ENCODE measurements at places on chromosomes 7 and 10. TPM values are rescaled to one million over a fixed set of nuclear protein-coding genes. Genes with fewer than 3 reads are reported as not detected.

The NRCAM gene
- total RNA-seq, result 3.4 TPM

The ZNF727 gene
- 0.24 TPM for total RNA-seq

The GTF2IRD2 gene
- 17.8 TPM for total RNA-seq

The SAP25 gene
- total RNA-seq, result not detected

The NEURL1 gene
- 0.16 TPM for total RNA-seq

The HMX3 gene
- total RNA-seq, result not detected

The HSPA12A gene
- total RNA-seq, result 11.8 TPM

The TIMM23B gene
- total RNA-seq, result 25.5 TPM

The MAT1A gene
- not detected for total RNA-seq

The AKR1C8 gene
- not detected for total RNA-seq

The TBC1D12 gene
- 16.9 TPM for total RNA-seq

The AKR1D1 gene
- total RNA-seq, result not detected

The DNAJC1 gene
- total RNA-seq, result 29.5 TPM

The LRRC61 gene
- 0.24 TPM for total RNA-seq

The POMZP3 gene
- 3.3 TPM for total RNA-seq

The CLDN3 gene
- total RNA-seq, result not detected

The CDHR3 gene
- 45.3 TPM for total RNA-seq

The MACC1 gene
- total RNA-seq, result 0.24 TPM

The PPP3CB gene
- total RNA-seq, result 32.7 TPM

The PRKCQ gene
- total RNA-seq, result 0.16 TPM

The SYT15 gene
- 0.16 TPM for total RNA-seq

The HGF gene
- 1.8 TPM for total RNA-seq

The TACR2 gene
- total RNA-seq, result 0.12 TPM

The CDK14 gene
- 45.1 TPM for total RNA-seq

The PHTF2 gene
- 30.2 TPM for total RNA-seq

The AS3MT gene
- 9.9 TPM for total RNA-seq

The DPYSL4 gene
- 6.1 TPM for total RNA-seq

The ASIC3 gene
- total RNA-seq, result 0.12 TPM

The TRIL gene
- 17.7 TPM for total RNA-seq

The SAMD9 gene
- total RNA-seq, result 22.2 TPM

The HOXA3 gene
- total RNA-seq, result not detected

The TMEM236 gene
- not detected for total RNA-seq

The OPN4 gene
- not detected for total RNA-seq

The DDC gene
- total RNA-seq, result not detected

The ZFAND2A gene
- total RNA-seq, result 19.8 TPM

The MKI67 gene
- total RNA-seq, result 7.0 TPM

The KEL gene
- total RNA-seq, result not detected

The PKD2L1 gene
- not detected for total RNA-seq

The ECHDC3 gene
- total RNA-seq, result 22.7 TPM

The LDB1 gene
- 90.1 TPM for total RNA-seq

The VAX1 gene
- total RNA-seq, result not detected

Data from hair follicle dermal papilla cell (primary cell).